ENCODE measurements at places on chromosomes 3 and 15.

GRCh38 chr15:90895571-90896117 lies 7.5 kb upstream of the MAN2A2 start:
- DNase-seq, result no peak

DNA sequence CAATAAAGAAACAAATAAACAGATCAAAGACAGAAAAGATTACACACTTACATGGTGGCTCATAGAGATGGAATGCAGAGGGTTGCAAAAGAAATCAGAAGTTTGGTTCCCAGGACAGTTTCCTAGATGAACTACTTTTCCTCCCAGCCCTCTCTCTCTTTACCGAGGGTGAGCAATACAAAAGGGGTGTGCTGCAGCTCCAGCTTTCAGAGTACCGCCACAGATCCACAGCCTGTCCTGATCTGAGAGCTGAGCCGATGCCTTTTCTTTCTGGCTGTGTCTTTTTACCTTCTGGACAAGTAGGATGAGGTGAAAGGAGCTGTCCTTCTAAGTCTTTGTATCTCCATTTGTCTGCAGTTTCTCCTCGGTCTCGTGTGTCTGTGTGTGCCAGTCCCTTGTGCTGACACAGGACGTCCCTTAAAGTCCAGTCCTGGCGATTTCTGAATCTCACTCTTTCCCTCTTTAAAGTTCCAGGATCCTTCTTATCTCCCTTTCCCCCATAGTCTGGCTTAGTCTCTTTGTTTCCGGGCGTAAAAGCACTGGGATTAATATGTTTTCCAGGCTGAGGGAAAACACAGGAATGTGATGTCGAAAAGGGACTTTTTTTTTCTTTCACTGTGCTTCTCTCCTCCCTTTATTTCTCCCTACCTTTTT lies 540 bp downstream of the CCDC80 start:
- DNase-seq, result no peak

GRCh38 chr3:61333192-61333961 lies 82.1 kb upstream of the FHIT start:
- no peak for DNase-seq

DNA sequence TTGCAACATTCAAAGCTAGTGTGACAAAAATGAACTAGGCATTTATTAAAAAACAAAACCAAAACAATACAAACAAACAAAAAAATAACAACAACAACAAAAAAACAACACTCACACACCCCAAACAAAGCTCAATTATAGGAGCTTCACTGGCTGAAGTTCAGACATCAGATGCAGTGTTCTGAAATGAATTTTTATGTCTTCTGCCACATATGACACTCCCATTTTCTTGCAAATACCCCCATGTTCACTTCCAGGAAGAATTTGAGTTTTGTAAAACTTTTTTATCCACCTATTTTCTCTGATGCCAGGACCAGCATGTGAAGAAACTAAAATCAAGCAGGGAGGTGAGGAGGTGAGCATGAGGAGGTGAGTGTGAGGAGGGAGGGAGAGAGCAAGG lies 113.9 kb downstream of the CADPS start:
- no peak for DNase-seq

- DNase-seq, result no peak
These were observed 420.6 kb upstream of the RBMS3 start for GRCh38 chr3:28860307-28860706.

GRCh38 chr3:57038466-57039164 lies 21.8 kb upstream of the SPATA12 start:
- DNase-seq, result no peak

- DNase-seq, result no peak
These were observed 91.4 kb downstream of the CTNNB1 start for GRCh38 chr3:41290736-41291135.

DNA sequence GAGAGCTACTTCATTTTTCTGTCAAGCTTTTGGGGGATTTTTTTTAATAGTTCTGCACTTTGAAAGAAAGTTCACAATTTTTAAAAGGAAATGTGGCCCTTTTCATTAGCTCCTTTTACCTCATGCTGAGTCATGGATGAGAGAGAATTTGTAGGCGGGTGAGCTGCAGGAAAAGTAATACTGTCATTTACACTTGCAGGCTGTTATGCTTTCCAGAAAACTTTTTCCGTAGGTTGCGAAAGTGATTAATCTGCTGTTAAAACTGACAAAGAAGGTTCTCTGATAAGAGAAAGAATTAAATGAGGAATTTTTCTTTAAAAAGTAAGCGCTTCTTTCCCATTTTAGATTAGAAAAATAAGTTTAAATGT lies 430.2 kb downstream of the LPP start:
- no peak for DNase-seq

DNA sequence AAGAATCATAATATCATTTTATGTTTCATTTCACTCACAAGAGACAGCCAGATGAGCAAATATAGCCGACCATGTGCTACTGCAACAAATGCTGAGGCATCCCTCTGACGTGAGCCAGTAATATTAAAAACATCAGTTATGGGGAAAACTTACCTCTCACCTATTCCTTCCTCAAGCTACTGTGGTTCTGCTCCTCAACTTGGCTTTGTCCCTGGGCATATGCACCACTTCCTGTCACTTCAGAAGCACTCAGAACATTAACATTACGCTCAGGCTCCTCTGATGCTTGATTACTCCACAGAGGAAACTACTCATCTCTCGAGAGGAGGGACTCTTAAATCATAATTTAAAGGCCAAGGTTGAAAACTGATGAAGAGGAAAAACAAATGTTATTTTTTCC lies 457.0 kb upstream of the ALCAM start:
- DNase-seq, result no peak

GRCh38 chr3:146777941-146778340 lies 172.8 kb upstream of the PLSCR5 start:
- DNase-seq, result no peak

GRCh38 chr3:48966876-48967361 lies 23.1 kb upstream of the P4HTM start:
- DNase-seq, result no peak

GRCh38 chr3:193375614-193376013 lies 2.9 kb downstream of the ATP13A5 start:
- no peak for DNase-seq

GRCh38 chr15:57337868-57338411 lies 38.4 kb upstream of the CGNL1 start:
- DNase-seq, result no peak

DNA sequence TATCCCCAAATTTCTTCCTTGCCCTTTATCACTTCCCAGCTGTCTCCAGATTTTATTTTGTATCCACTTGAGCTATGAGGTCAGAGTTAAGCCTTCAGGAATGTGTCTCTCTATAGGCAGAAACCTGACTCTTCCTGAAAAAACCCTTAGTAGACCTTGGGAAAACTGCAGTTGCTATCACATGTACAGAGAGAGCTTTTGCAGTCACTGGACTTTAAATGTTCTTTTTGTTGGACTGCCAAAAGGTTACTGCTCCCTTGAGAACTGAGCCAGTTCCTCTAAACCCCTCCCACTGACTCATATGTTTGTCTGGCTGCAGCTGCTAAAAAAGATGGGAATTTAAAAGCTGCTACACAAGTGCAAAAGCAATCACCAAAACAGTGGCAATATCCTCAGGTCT lies 169.1 kb upstream of the CCDC54 start:
- no peak for DNase-seq

DNA sequence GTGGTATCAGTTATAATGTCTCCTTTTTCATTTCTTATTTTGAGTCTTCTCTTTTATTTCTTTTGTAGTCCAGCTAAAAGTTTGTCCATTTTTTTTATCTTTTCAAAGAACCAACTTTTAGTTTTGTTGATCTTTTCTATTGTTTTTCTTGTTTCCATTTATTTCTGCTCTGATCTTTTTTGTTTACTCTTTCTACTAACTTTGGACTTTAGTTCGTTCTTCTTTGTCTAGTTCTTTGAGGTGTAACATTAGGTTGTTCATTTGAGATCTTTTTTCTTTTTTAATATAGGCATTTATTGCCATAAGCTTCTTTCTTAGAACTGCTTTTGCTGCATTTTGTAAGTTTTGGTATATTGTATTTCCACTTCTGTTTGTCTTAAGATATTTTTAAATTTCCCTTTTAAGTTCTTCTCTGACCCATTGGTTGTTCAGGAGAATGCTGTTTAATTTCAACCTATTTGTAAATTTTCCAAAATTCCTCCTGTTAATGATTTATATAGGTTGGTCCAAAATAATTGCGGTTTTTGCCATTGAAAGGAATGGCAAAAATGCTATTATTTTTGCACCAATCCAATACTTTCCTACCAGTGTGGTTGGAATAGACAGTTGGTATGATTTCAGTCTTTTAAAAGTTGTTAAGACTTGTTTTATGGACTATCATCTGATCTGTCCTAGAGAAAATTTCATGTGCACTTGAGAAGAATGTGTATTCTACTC lies 51.2 kb downstream of the KAT2B start:
- DNase-seq, result no peak

DNA sequence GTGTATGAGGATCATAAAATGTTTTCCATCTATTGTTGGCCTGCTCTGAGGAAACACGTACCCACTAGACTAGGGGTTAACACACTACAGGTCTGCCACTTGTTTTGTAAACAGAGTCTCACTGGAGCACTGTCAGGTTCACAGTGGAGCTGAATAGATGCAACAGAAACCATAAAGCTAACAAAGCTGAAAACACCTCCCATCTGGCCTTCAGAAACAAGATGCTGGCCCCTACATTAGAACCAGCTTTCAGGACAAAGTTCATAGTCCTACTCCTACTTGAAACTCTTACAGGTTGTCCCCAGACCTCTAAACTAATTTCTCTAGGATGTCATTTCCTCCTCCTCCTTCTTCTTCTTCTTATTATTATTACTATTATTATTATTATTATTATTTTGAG lies 42.3 kb downstream of the SNX4 start:
- DNase-seq, result no peak

GRCh38 chr3:134911586-134912548 lies 116.8 kb downstream of the EPHB1 start:
- no peak for DNase-seq

DNA sequence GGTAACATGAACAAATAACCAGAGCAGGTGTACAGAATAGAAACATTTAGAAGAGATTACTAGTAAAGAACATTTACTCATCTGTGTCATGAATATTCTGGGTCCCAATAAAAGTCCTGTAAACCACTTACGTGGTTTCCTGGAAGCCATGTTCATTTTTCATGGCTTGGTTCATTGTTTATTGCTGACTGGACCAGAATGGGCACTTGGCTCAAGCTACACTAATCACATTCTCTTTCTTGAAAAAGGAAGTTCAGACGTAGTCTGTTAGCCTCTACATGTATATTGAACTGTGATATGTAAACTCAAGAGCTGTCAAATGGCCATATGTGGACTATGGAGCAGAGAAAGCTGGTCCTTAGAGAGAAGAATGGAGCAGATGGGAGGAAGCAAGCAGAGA lies 138.3 kb upstream of the FAM3D start:
- no peak for DNase-seq

DNA sequence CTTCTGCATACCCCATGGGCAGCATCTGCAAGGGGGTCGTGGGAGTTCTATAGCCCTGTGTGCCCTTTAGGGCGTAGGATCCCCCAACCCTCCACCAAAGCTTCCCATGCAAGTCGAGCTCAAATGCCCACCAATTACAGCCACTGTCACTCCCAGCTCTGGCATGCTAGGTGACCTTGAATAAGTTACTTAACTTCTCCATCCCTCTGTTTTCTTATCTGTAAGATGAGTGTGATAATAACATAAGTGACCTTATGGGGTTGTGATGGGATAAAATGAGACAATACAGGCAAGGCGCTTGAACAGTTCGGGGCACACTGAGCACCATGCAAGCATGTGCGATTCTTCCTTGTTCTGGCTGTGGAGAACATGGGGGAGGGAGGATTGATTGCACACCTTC lies 74.8 kb upstream of the POMGNT2 start:
- DNase-seq, result no peak

- no peak for DNase-seq
These were observed 151.2 kb downstream of the OPA1 start for GRCh38 chr3:193744048-193744821.

- DNase-seq, result no peak
These were observed 94.2 kb downstream of the NUP210 start for GRCh38 chr3:13325892-13326443.

GRCh38 chr3:129605203-129605921 lies 1.1 kb downstream of the PLXND1 start:
- peak; percentile 61 for DNase-seq

GRCh38 chr15:36691579-36692357 lies 112.3 kb downstream of the CDIN1 start:
- DNase-seq, result no peak

DNA sequence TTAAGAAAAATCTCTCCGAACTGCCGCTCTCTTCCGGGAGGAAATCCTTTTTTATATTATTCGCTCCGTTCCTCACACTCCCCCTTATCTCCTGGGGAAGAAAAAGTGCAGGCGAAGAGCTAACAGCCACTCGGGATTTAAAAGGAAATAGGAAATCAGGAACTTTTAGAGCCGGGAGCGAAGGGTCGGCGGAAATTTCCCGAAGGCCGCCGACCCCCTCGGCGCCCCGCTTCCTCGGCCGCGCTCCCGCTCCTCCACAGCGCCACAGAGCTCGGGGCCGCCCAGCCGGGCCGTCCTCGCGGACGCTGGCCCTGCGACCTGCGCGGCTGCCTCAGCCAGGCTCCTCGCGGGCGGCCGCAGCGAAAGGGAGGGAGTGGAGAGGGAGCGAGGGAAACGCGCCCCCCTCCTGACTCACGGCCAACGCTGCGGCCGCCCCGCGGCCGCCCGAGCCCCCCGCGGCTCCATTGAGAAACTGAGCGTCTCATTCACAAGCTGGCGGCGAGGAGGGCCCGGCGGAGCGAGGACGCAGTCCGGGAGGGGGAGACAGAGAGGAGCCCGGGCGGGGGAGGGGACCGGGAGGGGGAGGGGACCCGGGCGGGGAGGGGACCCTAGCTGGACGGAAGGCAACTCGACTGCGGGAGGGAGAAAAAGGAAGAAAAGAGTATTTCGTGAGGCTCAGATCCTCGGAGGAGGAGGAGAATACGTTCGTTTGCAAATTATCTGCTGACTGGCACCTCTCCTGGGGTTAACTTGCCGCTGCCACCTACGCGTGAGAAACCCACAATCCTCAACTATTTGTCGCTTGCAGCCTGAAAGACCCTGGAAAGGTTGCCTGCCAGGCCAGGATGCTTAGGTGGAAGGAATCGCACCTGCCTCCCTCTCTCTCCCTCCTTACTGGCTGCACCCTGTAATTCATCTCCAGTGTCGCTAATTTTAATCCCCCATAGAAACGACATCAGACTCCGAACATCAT lies at the start of gene PTPN9:
TSS of gene PTPN9 (minus strand) at position 368 of the 973 bp plus-strand sequence. CDS start 539 bp downstream, outside the sequence.
- DNase-seq, result peak; percentile 86

GRCh38 chr15:50698101-50698500 lies 11.5 kb upstream of the TRPM7 start:
- DNase-seq, result no peak

DNA sequence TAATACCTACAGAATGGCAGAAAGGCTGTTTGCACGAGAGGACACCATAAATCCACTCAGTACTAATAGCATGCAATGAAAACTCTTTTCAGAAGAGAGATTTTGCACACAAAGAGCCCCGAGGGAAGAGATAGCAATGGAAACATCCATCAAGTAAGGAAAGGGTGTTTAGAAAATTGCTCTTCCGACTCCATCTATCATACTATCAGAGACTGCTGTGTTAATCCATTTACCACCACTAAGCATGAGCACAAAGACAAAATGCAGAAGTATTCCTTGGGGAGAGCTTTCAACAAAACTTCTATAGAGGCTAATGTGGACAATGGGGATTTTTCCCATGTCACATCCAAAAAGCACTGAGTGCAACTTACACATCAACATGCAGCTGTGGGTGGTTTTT lies 72.1 kb upstream of the PLAAT1 start:
- no peak for DNase-seq

Data from GM13977 (cell line).